ENCODE measurements at places on chromosomes 4 and X. TPM values are rescaled to one million over a fixed set of nuclear protein-coding genes. Genes with fewer than 3 reads are reported as not detected.

GRCh38 chr4:77031544-77031943 is 44.2 kb downstream of the CCNI start:
- no peak for DNase-seq

- no peak for DNase-seq
These were observed 97.2 kb downstream of the ADAMTS3 start for GRCh38 chr4:72471816-72472215.

DNA sequence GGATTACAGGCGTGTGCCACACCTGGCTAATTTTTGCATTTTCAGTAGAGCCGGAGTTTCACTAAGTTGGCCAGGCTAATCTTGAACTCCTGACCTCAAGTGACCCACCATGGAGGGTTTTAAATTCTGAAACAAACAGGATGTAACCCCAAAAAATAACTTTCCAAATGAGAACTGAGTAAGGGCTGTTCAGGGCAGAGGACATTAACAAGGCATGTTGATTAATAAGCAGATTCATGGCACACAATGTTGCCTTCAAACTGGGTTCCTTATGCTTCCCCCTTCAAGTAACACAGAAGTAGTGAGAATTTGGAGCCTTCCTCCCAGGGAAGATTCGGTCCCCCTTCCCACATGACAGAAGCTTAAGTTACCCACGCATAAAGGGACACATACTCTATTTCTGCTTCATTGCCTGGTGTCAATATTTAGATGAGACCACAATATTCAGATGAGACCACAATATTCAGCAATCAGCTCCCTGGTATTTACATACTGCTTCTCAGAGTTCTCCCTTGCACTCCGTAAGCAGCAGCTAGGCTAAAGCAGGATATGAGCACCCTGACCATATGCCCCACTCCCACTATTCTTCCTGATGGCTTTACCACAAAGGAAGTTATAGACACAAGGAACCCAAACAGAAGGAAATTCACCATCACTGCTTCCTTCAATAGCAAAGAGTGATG is 21.4 kb downstream of the GRSF1 start:
- no peak for DNase-seq

- no peak for DNase-seq
These were observed 13.3 kb downstream of the TLR10 start for GRCh38 chr4:38769441-38769840.

- DNase-seq = no peak
These were observed 11.3 kb downstream of the TMEM154 start for GRCh38 chr4:152668338-152668964.

GRCh38 chr4:3040452-3041191 is 33.7 kb downstream of the HTT-AS start:
- DNase-seq = no peak

DNA sequence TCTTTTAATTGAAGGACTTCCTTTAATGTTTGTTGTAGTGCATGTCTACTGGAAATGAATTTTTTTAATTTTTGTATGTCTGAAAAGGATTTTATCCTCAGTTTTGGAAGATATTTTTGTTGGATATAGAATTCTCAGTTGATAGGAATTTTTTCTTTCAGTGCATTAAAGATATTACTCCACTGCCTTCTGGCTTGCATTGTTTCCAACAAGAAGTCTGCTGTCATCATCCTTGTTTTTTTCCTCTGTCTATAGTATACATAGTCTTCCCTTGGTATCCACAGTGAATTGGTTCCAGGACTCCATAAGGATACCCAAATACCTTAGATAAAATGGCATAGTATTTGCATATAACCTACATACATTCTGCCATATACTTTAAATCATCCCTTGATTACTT is 33.5 kb downstream of the SCD5 start:
- no peak for DNase-seq

DNA sequence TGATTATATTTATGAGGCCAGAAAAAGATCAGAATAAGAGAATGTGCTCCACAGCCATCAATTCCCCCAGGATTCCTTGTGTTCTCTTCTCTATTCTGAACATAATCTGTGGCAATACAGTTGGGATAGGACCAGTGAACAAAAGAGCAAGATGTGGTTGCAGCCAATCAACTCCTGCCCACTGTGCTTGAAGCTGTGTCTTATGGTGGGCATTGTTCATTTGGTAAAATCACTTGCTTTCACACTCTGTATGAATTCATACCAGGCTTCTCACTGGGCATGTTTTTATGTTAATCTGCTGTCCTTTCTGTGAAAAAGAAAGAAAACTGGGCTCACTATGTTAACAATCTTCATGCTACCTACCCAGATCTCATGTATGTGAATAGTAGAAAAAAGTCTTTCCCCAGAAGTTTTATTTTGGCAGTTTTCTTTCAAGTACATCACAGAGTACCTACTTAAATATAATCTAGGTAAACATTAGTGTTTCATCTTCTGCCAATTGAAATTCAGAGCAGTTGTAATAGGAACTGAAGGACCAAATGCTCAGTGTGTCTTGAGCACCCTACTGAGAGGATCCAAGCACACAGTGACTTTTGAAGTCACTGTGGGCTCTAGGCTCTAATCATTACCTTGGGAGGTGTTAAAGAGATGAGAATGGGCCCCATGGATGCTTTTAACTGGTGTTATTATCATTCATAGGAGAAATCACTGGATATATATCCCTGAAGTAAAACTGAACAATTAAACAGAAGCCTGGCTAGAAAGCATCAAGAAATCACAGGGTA is 429.2 kb upstream of the TRAM1L1 start:
- no peak for DNase-seq

NWD2 gene
- total RNA-seq = not detected

FAM184B gene
- total RNA-seq = not detected

SERTM2 gene
- 0.20 TPM for total RNA-seq

F8A3 gene
- 0.06 TPM for total RNA-seq

GNRHR gene
- total RNA-seq = not detected

GAK gene
- total RNA-seq = 121 TPM

Data from HT1080 (cell line).